ENCODE measurements at places on chromosomes 7 and 10.

DNA sequence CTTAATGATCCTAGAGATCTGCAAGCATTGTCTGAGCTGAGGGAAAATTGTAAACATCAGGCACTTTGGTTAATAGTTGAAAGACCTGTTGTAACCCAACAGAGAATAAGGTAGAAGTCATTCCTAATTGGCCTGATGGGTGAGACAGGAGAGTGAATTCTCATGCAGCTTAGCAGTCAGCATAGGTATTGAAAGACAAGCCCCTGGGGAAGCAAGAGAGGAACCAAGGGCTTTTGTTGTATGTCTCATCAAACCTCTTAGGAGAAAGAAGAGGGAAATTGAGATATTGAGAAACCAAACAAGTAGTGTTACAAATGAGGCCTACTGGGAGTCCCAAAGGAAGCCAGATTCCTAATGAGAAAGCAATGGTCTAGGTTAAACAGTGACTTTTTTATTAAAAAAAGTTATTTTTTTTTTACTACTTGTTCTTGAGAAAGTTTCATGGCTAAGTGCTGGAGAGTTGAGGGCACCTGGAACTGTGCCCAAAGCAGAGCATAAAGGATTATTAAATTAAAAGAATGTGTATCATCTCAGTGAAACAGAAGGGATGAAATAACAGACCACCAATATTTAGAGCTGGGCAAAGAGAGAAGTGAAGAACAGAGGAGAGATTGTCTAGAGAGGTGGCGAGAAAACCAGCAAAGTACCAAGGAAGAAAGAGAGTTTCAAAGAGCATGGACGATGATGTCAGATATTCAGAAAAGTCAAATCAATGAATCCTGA, 168.9 kb downstream of the CDK14 start:
- no peak for DNase-seq

- DNase-seq = no peak
Measured at GRCh38 chr7:50505553-50506210, 55.5 kb upstream of the FIGNL1 start.

DNA sequence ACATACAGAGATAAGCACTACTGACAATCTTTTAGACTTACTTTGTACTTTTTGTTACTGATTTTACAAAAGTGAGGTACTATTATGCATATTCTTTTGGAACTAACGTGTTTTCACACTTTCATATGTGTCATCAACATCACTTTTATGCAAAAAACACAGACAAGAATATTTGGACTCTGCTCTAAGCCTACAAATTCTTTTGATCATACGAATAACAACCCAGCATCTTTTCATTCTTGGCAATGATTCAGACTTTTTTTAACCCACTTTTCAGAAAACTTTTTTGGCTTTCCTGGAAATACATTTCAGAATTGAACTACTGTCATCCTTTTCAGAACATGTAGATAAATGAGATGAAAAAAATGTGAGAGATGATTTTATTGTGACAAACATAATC, 30.2 kb downstream of the USP6NL start:
- DNase-seq = no peak

DNA sequence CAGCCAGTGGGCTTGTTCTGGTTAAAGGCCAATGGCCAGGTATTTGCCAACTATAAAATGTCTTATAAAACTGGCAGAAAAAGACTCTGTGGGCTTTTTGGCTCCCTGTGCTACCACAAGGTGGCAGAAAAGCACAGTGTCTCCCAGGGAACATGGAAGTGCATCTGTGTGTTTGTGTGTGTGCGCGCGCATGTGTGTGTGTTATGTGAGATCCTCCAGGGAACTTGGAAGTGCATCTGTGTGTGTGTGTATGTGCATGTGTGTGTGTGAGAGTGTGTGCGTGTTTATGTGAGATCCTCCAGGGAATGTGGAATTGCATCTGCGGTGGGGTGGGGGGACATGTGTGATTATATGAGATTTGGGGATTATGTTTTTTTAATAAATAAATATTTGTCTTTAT, 30.2 kb upstream of the ABI1 start:
- no peak for DNase-seq

GRCh38 chr7:138417078-138417700, 42.9 kb upstream of the TRIM24 start:
- DNase-seq = no peak

DNA sequence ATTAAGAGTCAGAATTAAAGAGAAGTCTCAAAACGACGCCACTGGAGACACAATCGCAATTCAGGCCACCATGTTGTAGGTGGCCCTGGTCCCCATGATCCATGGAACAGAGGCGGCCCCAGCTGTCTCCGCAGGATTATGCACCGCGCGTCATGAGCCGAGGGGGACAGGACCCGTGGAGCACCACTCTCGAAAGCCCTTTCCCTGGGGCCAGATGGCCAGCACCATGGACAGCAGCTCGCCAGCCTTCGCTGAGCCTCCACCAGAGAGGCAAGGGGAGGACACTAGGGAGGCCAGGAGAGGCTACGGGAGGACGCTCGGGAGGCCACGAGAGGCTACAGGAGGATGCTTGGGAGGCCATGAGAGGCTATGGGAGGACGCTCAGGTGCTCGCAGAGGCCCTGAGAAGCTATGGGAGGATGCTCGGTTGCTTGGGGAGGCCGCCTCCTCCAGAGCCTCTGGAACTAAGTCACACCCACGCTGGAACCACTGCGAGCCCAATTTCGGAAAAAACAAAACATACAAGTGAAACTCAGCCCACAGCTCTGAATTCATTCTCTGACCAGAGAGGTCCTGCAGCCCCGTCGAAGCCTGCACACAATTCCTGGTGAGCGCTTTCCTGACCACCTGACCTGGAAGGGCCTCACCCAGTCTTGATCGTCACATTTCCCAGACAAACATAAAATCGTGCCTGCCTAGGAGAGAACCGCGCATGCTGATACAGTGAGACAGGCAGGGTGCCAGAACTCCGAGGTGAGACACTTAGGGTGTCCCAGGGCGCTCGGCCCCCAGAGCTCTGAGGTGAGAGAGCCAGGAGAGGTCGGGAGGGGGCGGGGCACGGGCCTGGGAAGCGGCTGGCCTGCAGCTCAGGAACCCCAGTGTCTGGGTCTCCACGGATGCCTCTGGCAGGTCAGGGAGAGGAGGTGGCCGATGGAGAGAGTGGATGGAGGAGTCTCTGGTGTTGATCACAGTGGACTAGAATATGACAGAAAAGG, 224.4 kb downstream of the PTPRN2 start:
- DNase-seq = no peak

GRCh38 chr7:97145068-97145467, 27.6 kb downstream of the SDHAF3 start:
- no peak for DNase-seq

DNA sequence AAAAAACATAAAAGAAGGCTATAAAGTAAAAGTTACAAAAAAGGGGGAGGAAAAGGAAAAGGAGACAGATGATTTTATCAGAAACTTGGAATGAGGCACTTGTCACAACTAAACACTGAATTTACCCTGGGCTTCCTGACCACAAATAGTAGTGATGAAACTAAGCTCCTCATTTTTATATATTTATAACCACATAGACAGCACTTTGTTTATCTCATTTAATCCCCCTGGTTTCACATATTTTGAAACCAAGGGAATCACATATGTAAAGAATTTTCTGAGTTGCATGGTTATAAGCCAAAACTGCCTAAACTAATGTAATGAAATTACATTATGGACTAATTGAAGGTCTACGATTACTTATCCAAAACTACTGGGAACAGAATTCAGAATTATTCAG, 39.6 kb upstream of the MET start:
- no peak for DNase-seq

DNA sequence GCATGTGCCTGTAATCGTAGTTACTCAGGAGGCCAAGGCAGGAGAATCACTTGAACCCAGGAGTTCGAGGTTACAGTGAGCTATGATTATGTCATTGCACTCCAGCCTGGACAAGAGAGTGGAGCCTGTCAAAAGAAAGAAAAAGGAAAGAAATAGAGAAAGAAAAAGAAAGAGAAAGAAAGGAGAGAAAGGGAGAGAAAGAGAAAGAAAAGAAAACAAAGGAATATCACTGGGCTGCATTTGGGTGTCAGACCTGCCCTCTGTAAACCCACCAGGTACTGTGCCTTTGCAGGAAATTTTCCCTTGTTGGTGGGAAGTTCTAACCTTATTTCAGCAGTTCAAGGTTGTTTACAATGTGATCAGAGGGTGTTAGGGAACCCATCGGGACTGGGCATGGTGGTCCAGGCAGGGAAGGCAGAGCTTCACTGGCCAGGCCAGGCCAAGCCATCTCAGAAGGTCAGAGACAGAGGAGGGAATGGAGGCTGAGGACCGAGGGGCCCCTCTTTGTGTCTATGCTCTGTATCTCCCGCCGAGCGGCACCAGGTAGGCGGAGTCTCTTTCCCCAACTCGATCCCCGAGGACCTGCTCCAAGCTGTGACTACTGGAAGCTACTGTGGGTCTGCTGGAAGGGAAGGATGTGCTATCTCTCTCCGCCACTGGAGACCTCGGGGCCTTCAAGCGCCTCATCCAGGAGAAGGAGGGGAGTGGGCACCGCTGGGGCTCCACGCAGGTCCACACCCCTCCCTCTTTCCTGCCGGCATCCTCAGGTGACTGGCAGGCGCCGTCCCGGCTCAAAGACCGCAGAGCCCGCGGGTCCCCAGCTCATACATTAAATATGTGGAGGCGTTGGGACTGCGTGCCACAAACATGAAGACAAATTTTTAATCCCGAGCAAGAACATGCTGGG, 15.2 kb upstream of the KAZALD1 start:
- no peak for DNase-seq

DNA sequence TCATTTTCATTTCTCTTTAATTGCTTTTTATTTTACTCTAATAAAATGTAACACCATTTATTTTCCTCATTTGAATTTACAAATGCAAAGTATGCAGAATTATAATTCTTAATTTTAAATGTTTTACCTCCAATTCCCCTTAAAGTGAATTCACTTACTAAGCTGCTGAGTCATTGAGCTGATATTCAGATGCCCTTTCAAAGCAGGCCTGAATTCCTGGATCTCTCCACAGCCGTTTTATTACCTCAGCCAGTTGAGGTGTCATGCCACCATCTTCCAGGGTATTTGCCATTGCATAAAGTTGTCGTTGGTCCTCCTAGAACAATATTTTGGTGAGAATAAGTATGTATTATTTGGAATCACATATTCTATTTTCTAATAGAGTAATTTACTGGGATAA, 33.2 kb downstream of the GNAT3 start:
- DNase-seq = no peak

DNA sequence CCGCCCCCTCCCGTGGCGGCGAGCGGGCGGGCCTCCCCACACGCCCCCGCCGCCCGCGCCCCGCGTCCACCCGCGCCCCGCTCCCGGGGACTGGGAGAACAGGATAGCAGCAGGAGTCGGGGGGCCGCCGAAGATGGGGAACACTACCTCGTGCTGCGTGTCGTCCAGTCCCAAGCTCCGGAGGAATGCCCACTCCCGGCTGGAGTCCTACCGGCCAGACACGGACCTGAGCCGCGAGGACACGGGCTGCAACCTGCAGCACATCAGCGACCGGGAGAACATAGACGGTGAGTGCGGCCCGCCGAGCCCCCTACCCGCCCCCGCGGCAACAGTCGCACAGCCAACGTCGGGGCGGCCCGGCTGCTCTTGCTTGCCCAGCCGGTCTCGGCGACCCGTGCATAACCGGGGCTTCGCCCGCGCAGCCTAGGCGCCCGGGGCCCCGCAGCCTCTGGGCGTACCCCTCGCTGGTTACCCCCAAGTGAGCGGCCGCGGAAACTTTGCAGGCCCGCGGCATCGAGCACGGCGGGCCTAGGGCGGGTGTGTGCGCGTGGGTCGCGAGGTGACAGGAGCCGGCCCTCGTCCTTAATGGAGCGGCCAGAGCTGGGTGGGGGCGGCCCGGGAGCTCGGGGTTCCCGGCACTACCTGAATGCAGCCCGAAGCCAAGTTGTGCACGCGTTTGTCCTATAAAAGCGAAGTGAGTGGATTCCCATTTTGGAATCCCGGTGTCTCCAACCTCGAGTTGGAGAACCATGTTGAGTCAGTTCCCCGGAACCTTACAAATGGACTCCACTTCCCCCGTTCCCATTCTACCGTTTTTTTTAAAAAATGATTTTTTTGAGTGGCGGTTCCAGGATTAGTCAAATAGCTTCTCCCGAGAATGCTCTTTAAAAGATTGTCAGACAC, 863 bp downstream of the CCNY start:
- DNase-seq = no peak

DNA sequence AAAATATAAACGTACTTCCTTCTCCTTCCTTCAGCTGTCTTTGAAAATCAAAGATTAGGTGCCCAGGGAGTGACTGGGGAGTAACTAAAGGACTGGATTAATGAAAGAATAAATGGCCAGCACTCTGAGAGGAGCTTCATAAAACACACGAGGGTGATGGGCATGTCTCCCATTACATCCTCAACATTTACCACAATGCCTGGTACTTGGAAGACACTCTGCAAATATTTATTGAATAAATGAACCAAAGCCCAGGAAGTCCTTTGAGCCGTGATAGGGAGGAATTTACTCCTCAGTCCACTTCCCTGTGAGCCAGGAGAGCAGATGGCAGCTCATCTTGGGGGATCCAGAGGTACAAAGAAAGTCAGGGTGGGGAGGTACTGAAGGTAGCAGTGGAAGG, 96.3 kb downstream of the RAB11FIP2 start:
- DNase-seq = no peak

- no peak for DNase-seq
Measured at GRCh38 chr7:18518555-18518954, 23.0 kb downstream of the HDAC9 start.

- no peak for DNase-seq
Measured at GRCh38 chr10:53744746-53745145, 972.2 kb upstream of the MBL2 start.

GRCh38 chr7:128004623-128005022, 26.6 kb downstream of the LRRC4 start:
- no peak for DNase-seq

DNA sequence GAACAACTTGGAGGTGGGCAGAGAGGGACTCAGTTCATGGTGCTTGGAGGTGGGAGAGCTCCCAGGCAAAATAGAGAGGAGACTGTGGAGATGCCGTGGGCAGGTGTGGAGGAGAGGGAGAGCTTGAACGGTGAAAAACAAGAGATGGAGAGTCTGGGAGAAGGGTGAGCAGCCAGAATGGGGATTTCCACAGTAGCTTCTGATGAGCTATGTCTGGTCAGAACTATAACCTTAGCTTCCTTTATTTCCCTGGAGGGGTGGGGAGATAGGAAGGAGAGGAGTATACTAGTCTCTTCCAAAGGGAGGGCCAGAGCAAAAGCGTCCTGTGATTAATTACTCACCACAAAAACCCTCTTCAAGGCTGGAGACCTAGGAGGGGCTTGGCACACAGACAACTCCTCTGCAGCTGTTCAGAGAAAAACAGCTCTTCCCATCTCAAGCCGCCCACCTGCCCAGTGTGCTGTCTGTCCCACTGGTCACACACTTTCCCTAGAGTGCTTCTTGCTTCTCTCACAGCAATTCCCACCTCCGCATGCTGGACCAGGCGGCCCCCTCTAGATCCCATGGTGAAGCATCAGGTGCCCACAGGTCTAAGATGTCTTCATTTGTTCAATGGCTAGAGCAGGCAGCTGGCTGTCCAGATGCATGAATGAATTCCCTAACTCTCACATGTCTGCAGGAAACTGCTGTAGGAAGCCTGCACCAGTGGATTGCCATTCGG, 41.9 kb downstream of the TAS2R41 start:
- DNase-seq = no peak

All from T follicular helper cell (primary cell).